Activated naive CD4-positive, alpha-beta T cell treated with anti-CD3 and anti-CD28 coated beads, Interleukin-2, amount 50 U/mL, for 72 hours (primary cell): ENCODE measurements at places on chromosomes 16 and 17. TPM values are rescaled to one million over a fixed set of nuclear protein-coding genes. Genes with fewer than 3 reads are reported as not detected.

DNA sequence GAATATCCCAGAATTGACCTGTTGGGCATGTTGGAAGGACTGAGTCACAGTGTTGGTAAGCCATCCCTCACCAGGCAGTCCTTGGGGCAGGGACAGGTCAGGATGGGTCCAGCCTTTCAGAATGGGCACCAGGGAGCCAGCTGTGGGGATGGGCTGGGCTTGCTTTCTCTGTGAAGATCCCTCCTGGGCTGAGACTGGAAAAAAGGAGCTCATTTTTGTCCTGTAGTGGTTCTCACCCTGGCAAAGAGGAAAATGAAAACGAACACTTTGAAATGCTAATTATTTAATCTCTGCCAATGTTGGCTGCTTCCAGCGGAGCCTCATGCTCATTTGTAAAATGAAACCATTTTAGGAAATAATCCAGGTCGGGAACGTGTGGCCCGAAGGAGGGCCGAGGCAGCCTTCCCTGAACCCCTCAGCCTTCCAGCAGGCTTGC lies 237.5 kb upstream of the SALL1 start:
- DNase-seq: no peak

ATAD5 gene
- total RNA-seq: 32.5 TPM

DNA sequence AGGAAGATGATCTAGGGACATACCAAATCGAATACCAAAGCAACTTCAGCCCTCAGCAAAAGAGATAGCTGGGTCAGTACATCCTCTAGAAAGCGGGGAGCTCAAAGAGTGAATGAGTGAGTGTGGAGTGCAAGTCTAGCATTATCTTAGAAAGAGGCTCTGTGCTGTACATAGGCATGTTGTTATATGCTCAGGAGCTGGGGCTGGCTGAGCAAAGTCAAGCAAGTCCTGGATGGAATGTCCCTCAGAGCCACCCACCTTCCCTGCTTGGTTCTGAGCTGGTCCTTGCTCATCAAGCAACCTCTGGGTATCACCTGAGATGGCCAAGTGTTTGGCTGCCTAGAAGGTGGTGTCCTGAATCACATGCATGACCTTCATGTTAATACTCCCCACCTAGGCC lies 4.9 kb upstream of the KLHL11 start:
- no peak for DNase-seq

DNA sequence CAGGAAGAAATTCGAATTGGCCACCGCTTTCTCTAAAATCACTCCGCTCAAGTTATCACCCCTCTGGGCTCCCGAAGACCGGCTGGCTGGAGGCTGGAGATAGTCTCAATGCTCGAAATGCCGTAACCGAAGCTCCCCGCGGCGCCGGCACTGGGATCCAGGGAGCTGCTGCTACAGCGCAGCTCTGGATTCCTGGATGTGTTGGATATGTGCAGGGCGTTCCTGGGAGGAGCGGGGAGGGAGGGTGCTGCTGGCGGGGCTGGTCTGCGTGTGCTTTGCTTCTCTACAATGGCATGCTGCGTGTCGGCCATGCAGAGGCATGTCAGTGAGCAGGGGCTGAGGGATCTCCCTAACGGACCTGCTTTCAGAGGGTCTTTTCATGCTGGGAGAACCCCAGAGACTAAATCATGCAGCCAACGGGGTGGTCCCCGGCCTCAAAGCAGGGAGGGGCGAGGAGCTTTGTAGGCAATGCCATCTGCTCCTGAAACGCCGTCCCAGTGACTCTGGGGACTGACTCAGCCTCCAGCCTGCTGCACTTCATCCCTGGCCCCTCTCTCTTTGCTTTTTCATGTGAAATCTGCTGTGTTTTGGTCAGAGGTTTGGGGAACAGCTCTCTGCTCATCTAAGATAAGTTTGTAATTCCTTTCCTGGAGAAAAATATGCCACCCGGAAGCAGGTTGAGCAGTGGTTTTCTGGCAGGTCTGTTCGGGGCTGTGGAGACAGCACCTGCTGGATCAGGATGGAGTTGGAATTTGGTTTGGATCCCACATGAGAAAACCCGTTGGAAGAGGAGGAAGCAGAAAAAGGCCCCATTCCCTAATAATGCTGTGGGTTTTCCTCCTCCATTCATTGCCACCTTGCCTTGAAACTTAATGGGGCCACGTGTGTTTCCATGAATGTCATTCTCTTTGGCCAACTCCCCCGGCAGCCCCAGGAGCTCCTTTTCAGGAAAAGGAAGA lies 311.4 kb downstream of the SEC14L1 start:
- DNase-seq: no peak

DNA sequence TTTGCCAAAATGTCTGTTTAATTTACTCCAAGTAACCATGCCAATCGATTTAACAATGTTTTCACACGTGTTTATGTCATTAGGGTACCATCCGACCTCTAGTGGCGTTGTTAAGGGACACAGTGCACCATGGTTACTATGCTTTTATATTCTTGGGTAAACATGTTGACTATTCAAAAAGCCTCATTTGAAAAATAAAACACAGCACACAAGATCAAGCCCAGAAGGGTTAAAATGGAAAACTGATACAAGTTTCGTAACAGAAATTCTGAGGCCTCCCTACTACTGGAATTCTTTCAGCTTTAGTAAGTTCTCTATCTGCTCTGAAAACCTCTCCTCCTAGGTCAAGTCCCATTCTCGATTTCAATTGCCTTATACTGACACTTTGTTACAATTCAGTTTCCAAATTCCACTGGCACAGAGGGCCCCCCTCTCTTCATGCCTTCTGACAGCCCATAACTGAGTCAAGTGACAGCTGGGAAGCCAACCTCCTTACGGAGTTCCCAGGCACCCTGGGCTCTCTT lies 2.1 kb downstream of the CFAP20 start:
- DNase-seq: no peak

GRCh38 chr16:70682239-70683145 lies 3.4 kb downstream of the MTSS2 start:
- DNase-seq: no peak
